ENCODE measurements at places on chromosomes 3 and 15.

GRCh38 chr3:37024092-37024491 lies 30.8 kb downstream of the MLH1 start:
- DNase-seq, result no peak

- DNase-seq, result no peak
Observed at GRCh38 chr15:42087926-42088800, 6.2 kb downstream of the PLA2G4D start.

DNA sequence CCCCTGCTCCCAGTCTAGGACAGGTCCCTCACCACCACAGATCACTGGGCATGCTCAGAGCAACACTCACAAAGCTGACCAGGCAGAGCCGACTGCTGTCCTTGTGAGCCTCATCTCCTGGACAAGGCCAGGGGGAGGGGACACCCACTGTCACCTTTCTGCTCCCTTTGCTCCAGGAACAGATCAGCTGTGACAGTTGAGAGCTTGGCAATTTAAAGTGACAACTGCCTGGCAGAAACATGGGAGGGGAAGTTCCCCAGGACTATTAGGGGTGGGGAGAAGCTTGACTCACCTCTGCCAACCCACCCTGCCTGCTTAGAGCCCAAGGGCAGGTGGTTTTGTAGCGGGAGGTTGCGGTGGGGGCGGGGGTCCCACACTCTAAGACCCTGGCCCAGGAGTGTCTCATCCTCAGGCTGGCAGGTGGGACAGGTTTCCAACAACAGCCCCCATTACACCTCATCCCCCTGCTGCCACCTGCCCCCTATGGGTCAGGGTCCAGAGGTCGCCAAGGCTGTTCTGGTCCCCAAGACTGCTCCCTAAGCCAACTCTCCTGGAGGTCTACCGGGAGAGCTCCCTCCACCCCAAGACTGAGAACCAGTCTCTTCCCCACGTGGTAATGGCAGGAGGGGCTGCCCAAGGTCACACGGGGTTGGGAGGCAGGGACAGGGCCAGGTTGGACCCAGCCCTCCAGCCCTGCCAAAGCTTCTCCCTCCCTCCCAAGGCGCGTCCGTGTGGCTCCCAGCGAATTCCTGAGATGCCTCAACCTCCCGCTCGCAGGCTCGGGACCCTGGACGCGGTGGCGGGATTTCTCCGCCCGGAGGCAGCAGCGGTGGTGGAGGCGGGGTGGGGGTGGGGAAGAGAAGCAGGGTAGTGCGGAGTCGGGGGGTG lies 80.4 kb downstream of the IQSEC1 start:
- DNase-seq, result no peak

GRCh38 chr3:49199239-49199899 lies 28.0 kb downstream of the KLHDC8B start:
- no peak for DNase-seq

GRCh38 chr15:97517737-97518136 lies 442.8 kb upstream of the ARRDC4 start:
- DNase-seq, result no peak

- DNase-seq, result no peak
Observed at GRCh38 chr3:179513862-179514261, 48.9 kb upstream of the ACTL6A start.

GRCh38 chr3:154971341-154971740 lies 108.8 kb upstream of the MME start:
- no peak for DNase-seq

Data from activated T-helper 2 cell treated with anti-CD3 and anti-CD28 coated beads, Interferon-gamma antibody, Interleukin-2, Interleukin-4, amounts not matched to agents 10 μg/mL and 5 μg/mL and 100 μg/mL, durations not matched to agents 14 hours and 24 hours and 36 hours (primary cell).